Ovary (tissue), 10 donors: ENCODE measurements at places on chromosomes 1 and 21. TPM values are rescaled to one million over a fixed set of nuclear protein-coding genes. Genes with fewer than 3 reads are reported as not detected.

GRCh38 chr1:8189931-8190483 is 127.9 kb upstream of the SLC45A1 start:
- no peak for DNase-seq

- no peak for DNase-seq
Observed at GRCh38 chr1:6269720-6270400, 9.0 kb upstream of the GPR153 start.

DNA sequence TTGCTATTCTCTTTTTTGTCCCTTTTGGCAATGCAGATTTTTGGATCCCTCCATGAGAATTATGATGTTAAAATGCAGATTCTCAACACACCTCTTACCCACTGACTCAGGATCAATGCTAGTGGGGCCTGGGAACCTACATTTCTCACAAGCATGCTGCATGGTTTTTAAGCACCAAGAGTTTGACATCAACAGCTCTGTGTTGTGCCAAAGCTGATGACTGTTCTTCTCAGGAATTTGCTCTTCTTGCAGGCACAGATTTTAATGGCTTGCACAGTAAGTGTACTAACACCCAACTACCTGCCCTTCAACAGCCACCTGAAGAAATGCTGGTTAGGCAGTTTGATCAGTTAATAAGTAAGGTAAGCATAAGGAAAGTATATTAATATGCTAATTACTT is 468.7 kb downstream of the PTBP2 start:
- no peak for DNase-seq

GRCh38 chr1:216034506-216034905 is 388.7 kb downstream of the USH2A start:
- DNase-seq, result no peak

GRCh38 chr1:224632381-224632871 is 16.3 kb downstream of the CNIH3 start:
- DNase-seq, result no peak

- DNase-seq, result no peak
Observed at GRCh38 chr1:172277275-172277674, 143.2 kb upstream of the C1orf105 start.

DNA sequence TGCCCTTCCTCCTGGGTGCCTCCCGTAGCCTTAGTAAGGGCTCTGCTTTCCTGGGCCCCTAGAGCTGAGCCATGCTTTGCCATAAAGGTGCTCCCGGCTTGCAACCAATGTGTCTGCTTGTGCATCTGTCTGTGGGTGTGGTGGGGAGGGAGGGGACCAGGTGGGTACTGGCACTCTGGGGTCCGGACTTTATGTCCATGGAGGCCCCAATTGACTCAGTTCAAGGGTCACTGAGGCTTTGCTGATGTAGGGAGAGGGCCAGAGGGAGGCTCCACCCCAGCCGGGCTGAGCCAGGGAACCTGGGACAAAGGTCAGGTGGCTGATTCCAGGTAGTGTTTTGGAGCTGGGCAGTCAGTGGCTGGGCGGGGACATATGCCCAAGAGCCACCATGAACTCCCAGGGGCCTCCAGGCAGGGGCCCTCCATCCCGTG is 15.0 kb downstream of the TNFRSF25 start:
- DNase-seq, result no peak

DNA sequence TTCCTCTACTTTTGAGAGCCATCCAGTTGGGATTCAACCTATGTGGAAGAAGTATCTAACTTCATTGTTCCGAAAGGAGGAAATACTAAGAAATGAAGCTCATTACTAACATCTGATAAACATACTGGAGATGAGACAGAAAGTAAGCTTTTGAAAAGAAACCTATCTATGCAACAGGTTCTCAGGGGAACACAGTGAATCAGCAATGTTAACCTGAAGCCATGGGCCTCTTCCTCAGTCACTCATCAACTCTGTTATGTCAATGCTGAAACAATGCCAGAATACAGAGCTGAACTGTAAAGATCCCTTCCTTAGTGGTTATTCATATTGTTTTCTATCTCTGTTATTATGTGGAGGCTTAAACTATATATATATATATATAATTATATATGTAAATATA is 55.5 kb upstream of the ESRRG start:
- DNase-seq, result no peak

DNA sequence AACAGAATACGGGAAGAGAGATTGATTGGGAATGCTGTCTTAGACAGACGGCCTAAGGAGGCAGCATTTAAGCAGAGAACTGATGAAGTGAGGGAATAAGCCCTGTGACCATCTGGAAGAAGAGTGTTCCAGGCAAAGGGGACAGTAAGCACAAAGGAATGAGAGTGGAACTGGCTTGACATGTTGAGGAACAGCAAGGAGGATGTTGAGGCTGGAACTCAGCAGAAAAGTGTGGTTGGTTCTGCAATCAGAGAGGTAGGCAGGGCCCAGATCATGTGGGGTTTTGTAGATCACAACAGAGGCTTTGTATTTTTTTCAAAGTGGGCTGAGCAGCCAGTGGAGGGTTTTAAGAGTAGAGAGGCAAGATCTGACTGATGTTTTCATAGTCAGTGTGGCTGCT is 157.4 kb downstream of the DNM3 start:
- DNase-seq, result no peak

DNA sequence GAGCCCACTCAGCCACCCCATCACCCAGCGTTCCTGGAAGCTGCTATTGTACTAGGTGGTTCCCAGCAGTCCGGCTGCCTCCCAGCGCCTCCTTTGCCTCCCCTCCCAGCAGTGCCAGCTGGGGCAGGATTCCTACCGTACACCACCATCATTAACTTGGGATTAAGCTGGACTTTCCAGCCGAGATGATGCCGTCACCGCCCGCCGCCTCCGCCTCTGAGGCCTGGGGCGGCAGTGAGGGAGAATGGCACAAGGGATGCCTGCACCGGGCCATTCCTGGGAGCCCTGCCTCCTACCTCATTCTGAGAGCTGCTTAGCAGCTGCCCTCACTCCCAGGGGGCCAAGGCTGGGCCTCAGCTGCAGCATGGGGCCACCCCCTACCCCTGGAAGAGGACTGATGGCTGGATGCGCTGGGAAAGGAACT is 13.2 kb downstream of the CNTN2 start:
- no peak for DNase-seq

DNA sequence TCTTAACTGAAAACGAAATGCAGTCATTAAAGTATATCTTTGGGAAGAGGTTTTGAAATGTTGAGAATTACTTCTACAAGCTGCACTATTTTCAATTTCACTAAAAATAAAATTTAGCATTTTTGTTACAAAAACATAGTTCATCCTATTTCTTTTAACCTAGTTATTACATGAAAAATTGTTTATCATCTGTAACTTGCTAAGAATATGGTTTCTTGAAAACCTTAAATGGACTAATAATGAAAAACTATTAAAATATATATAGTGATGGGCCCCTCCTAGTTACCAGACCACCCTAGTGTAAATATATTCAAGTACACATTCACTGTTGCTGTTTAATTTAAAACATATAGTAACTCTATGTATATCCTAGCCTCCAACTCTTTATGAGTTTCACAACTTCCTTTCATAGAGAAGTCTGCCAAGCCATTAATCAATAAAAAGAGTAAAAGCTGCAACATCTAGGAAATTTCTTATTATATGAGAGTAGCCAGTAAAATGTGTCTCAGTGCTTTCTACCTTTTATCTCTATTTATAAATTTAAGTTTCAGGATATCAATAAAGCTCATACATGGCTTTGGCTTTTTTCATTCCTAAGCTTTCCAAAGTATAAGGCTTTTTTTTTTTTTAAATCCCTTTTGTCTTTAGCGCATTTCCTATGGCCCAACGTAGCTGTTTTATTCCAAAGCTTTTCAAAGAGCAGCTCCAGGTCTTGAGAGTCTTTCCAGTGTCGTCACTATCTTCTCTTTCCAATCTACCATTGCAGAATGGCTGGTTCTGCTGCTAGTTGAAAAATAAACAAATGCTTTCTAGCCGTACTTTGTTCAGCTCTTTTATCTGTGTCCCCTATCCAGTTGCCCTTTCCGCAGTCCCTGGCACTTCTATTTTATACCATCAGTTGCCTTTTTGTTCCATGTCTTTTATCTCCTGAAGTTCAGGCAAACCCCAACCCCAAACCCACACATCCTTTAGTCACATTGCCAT is 6.5 kb downstream of the IRF2BP2 start:
- DNase-seq, result no peak

GRCh38 chr1:209207126-209207700 is 376.3 kb upstream of the CAMK1G start:
- no peak for DNase-seq

DNA sequence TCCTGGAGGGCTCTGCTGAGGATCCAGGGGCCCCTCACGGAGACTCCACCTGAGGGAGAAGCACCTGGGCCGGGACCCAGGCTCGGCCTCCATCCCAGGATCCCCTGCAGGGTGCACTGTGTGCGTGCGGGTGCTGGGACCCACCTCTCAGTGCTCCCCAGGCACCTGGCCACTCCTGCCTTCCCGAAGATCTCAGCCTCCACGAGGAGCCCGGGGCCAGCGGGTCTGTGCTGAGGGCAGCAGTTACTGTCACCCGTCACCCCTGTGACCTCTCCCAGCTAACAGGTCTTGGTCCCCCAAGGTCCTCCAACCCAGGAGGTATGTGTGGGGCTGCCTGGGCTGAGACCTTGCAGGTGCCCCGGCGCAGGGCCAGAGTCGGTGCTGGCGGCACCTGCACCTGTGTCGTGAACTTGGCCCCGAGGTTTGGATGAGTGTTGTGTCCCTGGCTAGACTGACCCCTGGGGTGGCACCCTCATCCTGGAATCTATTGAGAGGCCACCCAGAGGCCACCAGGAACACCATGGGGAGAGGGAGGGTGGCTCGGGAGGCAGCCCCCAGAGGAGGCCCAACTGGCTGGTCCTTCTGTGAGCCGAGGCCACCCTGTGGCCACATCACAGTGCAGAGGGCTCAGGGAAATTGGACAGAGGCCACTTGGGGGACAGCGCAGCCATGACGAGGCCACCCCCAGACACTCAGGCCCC is 17.7 kb downstream of the MORN1 start:
- DNase-seq, result no peak

DNA sequence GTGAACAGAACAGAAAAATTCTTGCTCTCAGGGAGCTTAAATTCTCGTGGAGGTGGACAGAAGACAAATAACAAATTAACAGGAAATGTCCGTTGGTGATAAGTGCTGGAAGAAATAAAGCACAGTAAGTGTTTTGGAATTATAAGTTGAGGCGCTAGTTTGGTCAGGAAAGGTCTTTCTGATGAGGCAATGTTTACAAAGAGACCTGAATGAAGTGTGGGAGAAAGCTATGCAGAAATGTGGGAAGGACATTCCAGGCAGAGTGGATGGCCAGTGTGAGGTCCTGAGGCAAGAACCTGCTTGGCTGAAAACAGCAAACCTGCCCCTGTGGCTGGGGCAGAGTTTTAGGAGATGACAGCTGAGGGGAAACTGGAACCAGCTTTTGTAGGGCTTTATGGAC is 23.3 kb downstream of the NGF start:
- no peak for DNase-seq

DNA sequence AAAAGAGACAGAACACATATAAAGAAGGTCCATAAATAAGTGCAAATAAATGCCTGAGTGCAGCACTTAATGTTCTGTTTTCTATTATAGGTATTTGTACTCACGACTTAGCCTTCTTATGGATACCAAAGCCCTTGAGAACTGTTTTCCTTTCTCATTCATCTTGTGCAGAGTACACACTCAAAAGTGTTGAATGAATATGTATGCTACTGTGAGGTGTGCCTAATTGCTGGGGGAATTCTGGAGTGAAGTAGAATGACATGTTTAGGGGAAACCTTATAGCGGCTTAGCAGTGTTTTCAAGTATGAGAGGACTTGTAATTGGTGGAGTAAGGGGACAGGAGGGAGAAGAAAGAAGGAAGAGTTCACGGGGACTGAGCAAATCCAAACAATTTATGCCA is 157.6 kb downstream of the CACNA1E start:
- DNase-seq, result no peak

- DNase-seq, result no peak
Observed at GRCh38 chr1:180881806-180882509, 30.7 kb upstream of the KIAA1614 start.

DNA sequence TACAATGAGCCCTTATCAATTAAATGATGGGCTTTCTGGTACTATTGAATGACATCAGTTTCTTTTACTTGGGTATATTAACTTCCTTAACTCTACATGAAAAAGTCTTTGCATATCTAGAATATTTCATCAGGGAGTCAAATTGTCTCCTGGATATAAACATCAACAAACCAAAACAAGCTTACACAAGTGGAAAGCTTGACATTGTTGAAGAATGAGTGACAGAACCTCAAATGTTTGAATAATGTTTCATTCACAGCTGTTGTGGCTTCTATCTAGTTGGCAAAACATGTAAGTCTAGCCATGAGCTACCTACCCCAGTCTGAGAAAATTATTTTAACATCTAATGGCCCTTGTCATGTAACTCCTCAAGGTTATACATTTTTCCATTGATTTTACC is 604.8 kb upstream of the ADAMTS5 start:
- DNase-seq, result no peak

DNA sequence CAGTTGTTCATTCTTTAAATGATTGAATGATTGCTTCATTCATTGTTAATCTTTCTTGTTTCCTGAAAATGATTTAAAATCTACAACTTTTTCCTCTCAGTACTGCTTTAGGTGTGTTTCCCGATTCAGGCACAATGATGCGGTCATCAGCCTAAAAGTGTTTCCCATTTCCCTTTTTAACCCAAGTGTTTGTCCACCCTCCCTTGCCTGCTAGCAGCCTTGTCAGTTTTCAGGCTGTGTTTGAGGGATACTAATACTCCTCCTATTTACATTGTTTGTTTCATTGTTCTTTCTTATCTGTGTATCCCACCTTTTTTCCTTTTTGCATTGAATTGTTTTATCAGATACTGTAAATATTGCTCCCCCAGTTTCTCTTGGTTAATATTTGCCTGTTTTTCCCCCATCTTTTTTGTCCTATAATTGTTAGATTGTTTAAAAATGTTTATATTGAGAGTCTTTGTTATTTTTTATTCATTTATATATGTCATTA is 131.1 kb downstream of the KIAA0319L start:
- DNase-seq, result no peak

GRCh38 chr1:246728311-246728710 is 4.1 kb downstream of the SCCPDH start:
- no peak for DNase-seq

SPRR2B gene
- 1.2 TPM for total RNA-seq

FAF1 gene
- 76.0 TPM for total RNA-seq

CFHR1 gene
- not detected for total RNA-seq

LCE2B gene
- not detected for total RNA-seq

SPATA21 gene
- total RNA-seq, result not detected

C2CD4D gene
- total RNA-seq, result not detected

PPT1 gene
- total RNA-seq, result 72.7 TPM

LCE1B gene
- total RNA-seq, result not detected

OLIG2 gene
- total RNA-seq, result not detected

FMO5 gene
- total RNA-seq, result 1.8 TPM

LMX1A gene
- not detected for total RNA-seq

CRYZ gene
- 24.9 TPM for total RNA-seq

KRTAP11-1 gene
- not detected for total RNA-seq

CD1C gene
- not detected for total RNA-seq
